WERI-Rb-1 (cell line): ENCODE measurements at places on chromosomes 2 and 18.

GRCh38 chr2:103616891-103617290 is 855.1 kb downstream of the TMEM182 start:
- no peak for DNase-seq

GRCh38 chr18:62460851-62461300 is 61.9 kb upstream of the ZCCHC2 start:
- no peak for DNase-seq

DNA sequence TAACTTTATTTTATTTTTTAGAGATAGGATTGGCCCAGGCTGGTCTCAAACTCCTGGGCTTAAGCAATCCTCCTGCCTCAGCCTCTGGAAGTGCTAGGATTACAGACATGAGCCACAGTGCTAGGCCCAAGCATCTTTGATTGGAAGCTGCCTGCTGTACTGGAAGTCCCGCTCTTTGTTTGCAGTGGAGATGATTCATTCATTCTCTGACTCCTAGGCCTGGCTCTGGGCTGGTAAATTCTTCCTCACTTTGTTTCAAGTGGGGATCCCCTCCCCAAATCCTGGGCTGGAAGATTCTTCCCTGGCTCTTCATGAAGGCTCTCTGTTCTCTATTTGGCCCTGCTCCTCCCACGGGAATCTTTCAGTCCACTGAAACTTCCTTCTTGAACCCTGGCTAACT is 81.9 kb downstream of the NEURL3 start:
- DNase-seq = no peak

DNA sequence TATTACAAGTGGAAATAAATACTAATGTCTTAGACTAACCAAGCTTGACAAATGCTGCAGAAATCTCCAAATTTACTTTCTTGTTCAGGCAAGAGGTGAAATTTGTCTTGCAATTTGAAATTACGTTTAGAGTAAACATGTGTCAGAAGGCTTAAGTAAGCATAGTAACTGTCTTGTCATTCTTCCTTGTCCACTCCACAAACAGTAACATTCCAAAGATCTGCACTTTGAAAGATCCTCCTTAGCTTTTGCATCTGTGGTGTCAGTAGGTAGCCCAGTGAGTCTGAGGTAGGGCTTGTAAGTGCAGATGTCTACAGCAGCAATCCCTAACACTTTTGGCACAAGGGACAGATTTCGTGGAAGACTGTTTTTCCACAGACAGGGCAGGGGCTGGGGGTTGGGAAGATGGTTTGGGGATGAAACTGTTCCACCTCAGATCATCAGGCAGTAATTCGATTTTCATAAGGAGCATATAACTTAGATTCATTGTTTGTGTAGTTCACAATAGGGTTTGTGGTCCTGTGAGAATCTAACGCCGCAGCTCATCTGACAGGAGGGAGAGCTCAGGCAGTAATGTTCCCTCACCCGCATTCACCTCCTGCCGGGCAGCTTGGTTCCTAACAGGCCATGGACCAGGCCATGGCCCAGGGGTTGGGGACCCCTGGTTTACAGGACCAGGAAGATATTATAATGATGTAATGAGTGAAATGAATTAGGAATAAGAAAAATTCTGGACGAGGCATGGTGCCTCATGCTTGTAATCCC is 18.6 kb downstream of the RASGRP3 start:
- DNase-seq = no peak

DNA sequence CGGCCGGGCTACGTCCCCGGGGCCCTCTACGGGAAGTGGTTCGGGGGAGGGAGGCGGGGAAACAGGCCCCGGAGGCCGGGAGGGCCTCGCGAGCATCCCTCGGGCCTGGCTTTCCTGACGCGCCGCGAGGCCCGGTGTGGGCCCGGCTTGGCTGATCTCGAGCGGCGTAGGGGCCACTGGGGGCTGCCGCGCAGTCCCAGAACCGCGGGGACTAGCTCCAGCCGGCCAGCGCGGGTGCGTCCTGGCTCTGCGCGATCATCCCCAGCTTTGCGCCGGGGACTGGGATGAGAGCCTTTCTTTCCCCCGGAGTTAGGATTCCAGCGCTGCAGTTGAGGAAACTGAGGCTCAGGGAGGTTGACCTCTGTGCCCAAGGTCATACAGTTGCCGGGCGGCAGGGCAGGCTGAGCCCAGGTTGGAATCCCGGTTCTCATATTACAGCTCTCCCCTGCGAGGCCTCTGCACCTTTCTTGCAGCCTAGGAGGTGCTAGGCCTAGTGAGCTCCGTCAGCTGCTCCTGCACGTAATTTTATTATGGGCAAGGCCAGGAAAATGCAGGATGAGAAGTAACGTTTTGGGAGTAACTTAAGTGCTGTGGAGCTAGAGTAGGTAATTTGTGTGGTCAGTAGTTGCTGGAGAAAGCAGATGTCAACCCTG is 501 bp downstream of the LPIN1 start:
- peak; percentile 52 for DNase-seq

DNA sequence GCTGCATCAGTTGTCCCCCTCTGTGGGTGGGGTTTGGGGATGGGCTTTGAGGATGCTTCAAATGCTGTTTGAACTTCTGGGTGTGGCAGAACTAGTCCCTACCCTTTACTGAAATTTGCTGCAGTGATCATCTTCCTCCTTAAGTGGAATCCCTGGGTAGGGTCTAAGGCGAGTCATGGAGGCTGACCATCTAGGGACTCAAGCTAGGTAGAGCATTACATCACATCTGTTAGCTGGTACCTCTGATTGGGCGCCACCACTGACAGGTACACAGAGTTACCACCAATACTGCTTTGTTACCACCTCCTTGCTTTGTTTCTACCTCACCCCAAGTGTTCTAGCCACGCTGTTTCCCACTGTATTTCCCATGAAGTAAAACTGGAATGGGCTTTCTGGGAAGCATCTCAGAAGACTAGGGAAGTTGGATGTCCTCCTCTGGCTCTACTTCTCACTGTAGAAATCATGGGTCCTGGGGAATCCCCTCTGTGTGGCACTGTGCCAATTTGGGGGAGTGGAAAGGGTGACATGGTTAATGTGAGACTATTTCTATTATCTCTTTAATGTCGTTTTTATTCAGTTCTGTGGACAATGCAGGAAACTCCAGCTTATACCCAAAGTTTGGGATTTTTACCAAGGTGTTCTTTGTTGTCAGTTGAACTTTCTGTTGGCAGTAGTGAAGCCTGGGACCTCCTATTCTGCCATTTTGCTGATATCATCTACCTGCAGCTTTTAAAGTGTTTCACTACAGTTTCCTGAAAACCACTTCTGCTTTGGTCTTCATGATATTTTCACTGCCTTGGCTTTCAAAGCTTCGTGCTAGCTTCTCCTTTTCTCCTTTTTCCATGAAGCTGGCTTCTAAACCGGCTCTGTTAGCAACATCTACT is 14.5 kb upstream of the SULT1C4 start:
- no peak for DNase-seq

- no peak for DNase-seq
Observed at GRCh38 chr2:68556381-68556780, 87.0 kb upstream of the PROKR1 start.

DNA sequence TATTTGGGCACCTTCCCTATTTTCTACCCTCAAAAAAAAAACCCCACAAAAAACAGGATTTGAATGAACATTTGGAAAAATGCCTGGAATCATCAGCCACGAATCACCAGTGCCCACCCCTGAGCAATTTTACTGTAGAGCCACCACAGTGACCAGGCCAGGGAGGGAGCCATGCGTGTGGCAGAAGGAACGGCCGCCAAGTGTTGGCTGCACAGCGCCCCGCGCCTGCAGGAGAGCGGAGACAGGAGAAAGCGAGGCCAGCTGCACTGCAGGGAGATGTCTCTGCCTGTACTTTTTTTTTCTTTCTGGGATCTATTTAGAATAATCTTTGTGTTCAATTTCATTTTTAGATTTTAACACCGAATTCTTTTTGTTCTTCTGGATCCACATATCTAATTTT is 269.3 kb upstream of the RAB12 start:
- no peak for DNase-seq

- DNase-seq = no peak
Observed at GRCh38 chr2:170307555-170308351, 129.8 kb downstream of the MYO3B start.

DNA sequence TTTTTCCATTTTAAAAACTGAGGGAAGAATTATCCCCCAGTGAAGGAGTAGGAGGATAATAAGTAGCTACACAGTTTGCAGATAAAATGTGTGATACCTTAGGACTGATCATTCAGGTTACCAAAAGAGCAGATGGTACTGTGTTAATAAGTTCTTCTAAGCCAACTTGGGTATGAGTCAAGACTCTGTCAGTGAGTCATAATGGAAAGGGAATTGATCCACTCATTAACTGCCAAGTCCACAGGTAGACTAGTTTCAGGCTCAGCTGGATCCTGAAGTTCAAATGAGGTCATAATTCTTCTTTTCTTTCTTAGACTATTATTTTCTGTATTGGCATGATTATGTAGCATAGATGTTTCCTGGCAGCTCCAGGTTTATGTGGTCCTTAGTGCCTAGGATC is 142.4 kb upstream of the ALPP start:
- DNase-seq = no peak

- no peak for DNase-seq
Observed at GRCh38 chr2:76316691-76317090, 606.0 kb upstream of the GCFC2 start.

DNA sequence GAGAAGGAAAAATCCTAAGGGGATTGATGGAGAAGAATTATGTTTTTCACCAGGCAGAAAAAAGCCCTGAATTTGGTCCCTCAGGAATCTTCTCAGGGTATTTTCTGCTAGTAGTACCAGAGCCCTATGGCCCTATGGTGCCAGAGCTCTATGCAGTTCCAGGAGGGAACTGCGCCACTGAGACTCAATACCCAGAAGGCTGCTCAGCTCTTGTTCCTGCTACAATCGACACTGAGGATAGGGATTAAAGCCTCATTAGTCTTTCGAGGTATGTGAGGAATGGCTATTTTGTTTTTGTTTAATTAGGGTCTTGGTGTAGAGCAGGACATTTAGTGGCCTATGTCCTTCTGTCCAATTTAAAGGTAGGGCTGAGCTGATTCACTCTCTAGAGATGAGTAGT is 21.7 kb upstream of the PPP3R1 start:
- no peak for DNase-seq

- peak; percentile 37 for DNase-seq
Observed at GRCh38 chr2:27152102-27152795, 3.4 kb downstream of the TCF23 start.

DNA sequence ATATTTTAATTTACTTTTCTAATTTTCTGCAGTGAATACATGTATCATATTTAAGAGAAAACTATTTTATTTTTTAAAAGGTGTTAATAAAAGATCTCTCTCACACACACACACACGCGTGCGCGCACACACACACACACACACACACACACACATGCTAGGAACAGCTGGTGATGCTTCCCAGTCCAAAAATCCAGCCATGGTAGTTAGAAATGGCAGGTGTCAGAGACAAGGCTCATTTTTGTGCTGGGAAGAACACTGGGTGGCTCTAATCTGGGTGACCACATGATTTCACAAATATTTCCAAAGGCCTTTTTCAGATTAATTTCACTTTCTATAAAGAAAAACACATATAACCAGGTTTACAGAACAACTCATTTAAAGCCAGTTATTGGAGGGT is 104.5 kb upstream of the NCK2 start:
- no peak for DNase-seq

GRCh38 chr18:6004119-6004518 is 108.8 kb upstream of the TMEM200C start:
- no peak for DNase-seq

GRCh38 chr18:44885507-44885906 is 204.8 kb downstream of the SETBP1 start:
- no peak for DNase-seq

DNA sequence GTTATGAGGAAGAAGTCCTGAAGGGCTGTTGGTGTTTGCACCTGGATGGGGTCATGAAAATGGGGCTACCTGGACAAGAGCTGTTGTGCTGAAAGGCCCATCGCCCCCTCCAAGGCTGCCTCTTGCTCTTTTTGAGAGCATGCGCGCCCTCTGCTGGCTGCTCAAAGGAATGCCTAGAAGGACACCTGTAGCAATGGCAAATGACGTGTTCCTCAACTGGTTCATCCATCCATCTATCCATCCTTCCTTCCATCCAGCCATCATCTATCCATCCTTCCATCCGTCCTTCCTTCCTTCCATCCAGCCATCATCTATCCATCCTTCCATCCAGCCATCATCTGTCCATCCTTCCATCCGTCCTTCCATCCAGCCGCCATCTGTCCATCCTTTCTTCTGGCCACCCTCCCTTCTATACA is 17.2 kb upstream of the RPL31 start:
- DNase-seq = peak; percentile 79
